ENCODE measurements at places on chromosomes 11 and 22.

GRCh38 chr11:111935317-111936039 lies 1.7 kb upstream of the DIXDC1 start:
- no peak for DNase-seq

DNA sequence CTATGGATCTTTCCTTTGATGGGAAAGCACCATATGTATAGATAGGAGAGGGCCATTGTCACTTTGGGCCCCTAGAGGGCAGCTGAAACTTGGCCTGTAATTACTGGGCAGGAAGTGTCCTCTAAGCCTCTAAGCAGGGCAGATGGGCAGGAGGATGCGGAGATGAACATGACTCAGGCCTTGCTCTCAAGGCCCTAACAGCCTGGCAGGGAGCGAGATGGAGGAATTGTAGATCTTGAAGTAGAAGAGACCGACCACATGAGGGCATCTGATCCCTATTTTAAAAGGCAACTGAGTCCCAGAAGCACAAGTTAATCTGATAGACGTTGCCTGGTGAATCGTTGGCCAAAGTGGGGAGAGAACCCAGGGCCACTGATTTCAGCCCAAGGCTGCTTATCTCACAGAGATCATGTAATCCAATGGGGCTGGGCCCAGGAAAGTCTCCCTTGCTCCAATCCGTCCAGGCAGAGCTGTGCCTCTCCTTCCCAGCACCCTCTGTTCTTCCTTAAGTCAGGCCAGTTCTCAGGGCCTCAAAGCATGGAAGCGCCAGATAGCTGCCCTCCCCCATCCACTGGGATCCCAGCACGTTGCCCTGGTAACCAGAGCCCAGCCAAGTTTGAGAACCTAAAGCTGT lies 2.5 kb upstream of the SEPTIN3 start:
- DNase-seq = no peak

DNA sequence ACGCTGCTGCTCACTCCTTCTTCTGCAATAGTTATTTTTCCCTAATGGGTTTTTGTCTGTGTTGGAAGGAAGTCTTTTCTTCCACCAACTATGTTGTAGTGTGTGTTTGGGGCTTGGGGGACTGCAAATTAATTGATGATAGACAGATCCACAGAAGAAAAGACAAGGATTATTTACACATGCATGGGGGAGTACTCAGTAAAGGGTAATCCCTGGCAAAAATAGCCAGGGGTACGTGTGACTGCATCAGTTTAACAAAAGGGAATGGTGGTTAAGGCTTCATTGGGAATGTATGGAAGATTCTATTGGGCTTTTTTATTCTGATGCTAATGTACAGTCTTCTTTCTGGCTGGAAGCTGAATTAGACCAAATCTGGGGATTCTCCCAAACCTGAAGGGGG lies 20.2 kb upstream of the FEZ1 start:
- DNase-seq = no peak

DNA sequence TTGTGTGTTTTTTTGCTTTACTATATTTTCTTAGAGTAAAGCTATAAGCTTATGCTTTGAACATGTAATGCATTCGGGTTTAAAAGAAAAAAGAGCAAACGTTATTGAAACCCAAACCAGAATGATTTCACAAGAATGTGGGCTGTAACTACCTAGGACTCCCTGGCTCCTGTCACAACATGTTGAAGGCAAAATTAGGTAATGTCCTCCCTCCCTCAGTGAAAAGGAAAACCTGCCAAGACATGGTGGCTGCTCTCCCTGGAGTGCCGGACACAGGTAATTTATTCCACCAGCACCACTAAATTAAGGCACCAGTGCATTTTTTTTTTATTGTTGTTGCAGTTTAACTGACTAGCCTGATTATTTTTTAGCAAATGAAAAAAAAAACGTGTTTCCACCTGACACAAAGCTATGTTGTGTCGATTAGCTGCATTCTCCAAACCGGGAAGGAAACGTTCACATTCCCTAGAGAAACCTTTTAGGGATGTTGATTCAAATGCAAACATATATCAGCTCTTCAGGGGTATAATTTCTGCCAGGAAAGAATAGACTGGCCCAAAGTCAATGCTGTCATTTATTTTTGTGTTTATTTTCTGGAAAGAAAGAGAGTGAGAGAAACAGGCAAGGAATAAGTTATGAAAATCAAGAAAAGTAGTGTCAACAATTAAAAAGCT lies 134.6 kb downstream of the CCDC34 start:
- DNase-seq = no peak

- DNase-seq = no peak
These were observed 50.1 kb downstream of the CHST1 start for GRCh38 chr11:45615182-45615792.

- DNase-seq = no peak
These were observed 49.5 kb downstream of the VSIG10L2 start for GRCh38 chr11:125995313-125995712.

DNA sequence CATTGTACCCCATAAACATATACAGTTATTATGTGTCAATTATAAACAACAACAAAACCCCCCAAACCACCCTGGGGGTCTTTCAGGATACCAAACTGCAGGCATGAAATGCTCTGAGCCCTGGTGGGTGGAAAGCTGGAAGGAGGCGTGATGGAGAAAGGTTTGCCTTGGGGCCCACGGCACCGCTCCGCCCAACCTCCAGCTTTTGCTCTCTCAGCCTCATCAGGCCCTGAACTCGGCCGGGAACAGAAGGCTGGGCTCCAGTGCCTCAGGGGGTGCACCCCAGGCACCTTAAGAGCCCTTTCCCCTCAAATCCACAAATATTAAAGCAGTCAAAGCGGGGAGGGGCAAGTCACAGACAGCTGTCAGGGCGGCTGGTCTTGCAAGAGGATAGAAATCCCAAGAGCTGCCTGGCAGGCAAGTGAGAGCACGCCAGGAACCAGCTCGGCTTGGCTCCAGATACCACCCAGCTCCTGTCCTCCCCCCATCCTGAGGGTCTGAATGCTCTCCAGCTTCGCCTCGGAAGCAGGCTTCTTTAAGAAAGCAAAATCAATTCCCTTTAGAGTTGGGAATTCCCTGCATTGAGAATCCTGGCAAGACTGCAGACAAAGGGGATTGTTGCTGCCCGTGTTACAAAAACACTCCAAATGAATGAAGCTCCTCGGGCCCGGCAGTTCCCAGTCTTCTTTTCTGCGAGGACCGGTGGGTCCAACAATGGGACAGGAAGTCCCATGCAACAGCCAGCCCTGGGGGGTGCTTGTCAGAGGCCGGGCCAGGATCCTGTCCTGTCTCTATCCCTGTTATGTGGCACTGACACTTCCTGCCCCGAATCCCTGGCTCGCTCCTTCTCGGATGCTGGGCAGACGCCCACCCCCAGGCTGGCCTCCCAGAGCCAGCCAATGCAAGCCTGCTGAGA lies 80.8 kb downstream of the NAT10 start:
- DNase-seq = no peak

DNA sequence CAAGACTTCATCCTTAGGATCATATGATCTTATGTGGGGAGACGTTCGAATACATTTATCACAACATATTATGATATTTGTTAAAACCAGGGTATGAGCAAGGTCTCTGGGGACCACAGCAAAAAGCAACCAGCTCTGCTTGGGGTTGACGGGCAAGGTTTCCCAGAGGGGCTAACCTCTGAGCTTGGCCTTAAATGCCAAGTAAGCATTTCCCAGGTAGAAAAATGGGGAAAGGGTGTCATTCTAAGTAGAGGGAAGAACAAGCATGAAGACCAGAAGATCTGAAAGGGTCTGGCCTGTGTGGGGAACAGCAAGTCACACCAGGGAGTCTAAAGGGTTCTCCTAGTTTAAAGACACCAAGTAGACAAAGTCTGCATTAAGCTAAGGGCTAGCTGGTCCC lies 24.1 kb downstream of the CLMP start:
- DNase-seq = no peak

GRCh38 chr11:1291295-1292017 lies 18.0 kb downstream of the TOLLIP start:
- DNase-seq = no peak

DNA sequence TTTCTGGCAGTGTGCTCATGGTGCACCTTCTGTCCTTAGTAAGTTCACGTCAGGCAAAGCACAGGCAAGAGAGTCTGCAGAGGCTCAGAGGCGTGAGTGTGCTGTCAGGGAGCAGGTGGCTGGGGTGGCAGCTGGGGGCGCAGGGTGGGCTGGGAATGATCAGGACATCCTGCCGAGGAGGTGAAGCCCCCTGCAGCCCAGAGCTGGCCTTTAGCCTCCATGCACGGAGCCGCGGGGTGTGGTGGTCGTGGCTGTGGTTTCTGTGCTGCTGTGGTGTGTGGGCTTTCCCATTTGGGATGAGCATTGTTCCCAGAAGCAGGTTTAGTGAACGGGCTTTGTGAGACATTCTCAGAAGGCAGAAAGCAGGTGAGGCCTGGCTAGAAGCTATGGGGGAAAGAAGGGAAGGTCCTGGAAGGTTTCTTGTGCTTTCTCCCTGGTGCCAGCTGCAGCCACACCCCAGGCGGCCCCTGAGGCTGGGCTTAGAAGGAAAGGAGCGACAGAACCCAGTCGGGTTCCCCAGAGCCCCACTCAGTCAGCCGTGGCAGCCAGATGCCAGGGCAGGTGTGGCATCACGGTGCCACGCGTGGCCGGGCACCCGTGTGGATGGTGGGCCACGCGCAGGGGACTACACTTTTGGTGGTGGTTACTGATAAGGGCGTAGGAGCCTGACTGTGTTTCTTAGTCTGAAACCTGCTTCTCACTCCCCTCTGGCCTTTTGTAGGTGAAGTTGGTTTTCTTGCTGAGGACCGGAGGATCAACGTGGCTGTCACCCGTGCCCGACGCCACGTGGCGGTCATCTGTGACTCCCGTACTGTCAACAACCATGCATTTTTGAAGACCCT lies 32.0 kb downstream of the IGHMBP2 start:
- DNase-seq = no peak

DNA sequence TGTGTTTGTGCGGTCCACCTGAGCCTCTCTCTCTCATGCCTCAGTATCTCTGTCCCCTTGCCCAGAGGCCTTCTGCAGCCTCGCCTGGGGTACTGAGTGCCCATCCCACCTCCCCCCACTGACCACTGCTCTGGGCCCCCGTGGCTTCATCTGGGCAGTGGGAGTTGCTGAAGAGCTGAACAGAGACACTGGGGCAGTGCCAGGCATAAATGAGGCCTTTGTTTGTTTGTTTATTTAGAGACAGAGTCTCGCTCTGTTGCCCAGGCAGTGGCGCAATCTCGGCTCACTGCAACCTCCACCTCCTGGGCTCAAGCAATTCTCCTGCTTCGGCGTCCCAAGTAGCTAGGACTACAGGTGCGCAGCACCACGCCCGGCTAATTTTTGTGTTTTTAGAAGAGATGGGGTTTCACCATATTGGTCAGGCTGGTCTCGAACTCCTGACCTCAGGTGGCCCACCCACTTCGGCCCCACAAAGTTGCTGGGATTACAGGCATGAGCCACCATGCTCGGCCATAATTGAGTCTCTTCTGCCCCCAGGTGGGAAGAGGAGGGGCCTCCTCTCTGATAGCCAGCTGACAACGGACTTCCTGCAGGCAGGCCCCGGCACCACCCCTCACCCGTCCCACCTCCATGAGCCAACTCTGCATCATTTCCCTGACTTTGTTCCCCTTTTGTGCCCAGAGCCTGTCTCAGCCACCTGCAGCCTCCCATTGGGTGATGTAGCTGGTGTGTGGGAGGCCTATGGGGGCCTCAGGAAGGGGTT lies 9.3 kb downstream of the CRYBB3 start:
- DNase-seq = no peak

DNA sequence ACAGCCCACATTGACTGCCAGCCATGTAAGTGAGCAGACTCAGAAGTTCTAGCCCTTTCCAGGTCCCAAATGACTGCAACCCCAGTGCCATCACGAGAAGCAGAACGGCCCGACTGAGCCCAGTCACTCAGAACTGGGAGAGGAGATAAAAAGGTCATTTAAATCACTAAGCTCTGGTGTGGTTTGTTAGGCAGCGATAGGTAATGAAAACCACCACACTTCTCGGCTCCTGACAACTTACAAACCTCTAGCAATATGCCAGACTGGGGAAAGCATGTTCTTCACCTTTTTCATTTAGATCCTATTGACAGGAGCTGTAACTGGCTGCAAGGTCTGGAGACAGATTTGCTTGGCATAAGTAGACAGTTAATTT lies 6.7 kb downstream of the SLC15A3 start:
- no peak for DNase-seq

DNA sequence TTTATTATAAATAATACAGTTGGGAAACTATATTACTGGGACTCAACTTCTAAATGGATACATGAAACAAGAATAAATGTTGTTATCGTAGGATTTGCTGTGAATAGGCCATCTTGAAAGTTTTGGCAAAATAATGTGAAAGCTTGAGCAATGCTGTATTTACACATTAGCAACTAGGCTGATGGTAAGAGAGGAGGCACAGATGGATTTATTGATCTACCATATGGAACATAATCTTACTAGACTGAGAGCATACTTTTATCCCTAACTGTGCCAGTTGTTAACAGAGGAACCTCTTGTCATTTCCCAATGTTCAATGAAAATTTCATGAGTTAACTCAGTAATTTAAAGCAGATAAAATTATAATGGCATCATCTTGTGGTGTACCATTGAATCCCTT lies 22.8 kb downstream of the APIP start:
- DNase-seq = no peak

- no peak for DNase-seq
These were observed 51.0 kb downstream of the SVIP start for GRCh38 chr11:22778642-22779041.

DNA sequence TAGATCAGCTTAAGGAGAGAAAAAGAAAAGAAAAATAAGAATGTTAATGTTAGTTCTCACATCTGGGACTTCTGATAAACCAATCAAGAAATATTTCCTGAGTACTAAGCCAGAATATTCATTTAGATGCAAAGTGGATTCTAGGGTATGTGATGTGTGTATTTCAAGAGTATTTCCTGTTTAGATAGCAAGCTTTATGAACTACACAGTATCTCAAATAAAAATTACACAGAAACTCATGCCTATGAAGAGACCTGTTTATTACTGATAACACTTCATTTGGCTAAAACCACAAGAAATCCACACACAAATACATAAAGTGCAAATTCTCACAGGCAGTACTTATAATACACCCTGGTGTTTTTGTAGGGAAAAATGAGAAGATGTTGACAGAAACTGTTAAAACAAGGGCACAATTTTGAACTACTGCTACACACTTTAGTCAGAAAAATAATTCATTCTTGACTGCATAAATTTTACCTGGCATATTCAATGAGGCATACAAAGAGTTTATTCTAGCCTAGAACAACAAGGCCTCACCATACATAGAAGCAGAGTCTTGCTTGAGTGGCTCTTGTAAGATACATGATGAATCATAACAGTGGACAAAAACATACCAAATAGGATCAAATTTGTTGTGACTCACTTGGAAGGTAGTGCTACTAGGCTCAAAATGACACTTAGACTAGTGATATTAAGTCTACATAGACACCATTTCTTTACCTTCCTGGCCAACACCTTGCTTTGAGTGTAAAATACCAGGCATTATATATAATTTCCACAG lies 18.8 kb upstream of the P4HA3 start:
- no peak for DNase-seq

All from germinal center (tissue), 1 donor.